ENCODE measurements at places on chromosomes 5 and 9.

DNA sequence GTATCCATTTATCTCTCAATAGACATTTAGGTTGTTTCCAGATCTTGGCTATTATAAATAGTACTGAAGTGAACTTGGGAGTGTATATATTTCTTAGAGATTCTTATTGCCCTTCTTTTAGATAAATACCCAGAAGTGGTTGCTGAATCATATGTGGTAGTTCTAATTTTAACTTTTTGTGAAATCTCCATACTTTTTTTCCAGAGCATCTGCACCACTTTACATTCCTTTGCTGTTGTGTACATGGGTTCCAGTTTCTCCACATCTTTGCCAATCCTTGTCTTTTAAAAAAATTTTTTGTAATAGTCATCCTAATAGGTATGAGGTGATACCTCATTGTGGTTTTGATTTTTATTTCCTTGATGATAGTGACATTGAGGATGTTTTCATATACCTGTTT lies 303.7 kb downstream of the CCDC171 start:
- DNase-seq: no peak

DNA sequence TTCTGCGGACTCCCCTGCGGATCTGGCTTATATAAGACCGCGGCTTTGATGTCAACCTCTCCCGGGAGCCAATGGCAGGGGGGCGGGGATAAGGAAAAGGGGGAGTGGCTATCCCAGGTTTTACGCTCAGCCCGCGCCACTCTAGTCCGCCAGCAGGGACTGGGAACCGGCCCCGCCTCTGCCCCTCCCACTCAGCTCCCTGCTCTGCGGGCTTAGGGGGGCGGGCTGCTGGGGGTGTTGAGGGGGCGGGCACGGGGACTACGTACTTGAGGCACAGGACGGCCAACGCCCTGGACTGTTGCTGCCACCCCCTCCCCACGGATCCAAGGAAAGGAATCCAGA lies at the start of gene HAND1:
Gene HAND1 (minus strand): TSS at position 4 of the 342 bp plus-strand sequence. CDS start 219 bp downstream, outside the sequence.
- DNase-seq: no peak

GRCh38 chr9:137294091-137294680 lies 7.9 kb downstream of the NRARP start:
- DNase-seq: no peak

- no peak for DNase-seq
Measured at GRCh38 chr9:87562530-87563170, 65.0 kb downstream of the DAPK1 start.

- no peak for DNase-seq
Measured at GRCh38 chr5:116271446-116272025, 186.7 kb downstream of the COMMD10 start.

- no peak for DNase-seq
Measured at GRCh38 chr9:130891688-130892476, 4.7 kb downstream of the QRFP start.

DNA sequence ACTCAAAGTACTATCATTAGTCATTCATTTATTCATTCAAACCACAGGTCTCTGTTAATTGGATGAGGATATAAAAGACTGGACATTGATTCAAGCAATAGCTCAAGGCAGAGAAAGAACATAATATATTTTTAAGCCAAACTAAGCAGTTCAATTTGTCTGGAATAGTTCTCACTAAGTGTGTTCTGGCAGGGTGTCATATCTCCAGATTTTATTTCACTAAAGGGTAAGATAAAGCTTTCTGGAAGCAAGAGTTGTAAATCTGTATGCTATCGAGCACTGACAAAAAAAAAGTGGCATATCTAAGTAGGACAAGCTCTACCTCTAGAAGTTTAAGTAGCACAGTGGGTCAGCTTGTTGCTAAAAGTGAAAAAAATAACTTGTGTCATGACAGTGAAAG lies 375.6 kb downstream of the TUSC1 start:
- no peak for DNase-seq

DNA sequence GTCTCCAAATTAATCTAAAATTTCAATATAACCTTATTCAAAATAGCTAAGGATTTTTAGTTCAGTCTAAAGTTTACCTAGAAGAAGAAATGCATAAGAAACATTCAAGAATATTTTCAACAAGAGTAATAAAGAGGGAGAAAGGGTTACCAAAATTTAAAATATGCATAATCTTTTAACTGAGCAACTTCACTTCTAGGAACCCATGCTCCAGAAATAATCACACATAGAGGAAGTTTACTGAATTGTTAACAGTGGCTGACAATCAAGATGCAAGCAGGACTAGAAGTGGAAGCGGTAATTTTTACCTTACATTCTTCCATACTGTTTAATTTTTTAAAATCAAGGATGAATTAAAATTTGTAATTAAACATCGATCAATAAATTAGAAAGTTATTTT lies 1.9 kb downstream of the PJA2 start:
- DNase-seq: no peak

- no peak for DNase-seq
Measured at GRCh38 chr9:121684381-121685145, 33.1 kb downstream of the DAB2IP start.

DNA sequence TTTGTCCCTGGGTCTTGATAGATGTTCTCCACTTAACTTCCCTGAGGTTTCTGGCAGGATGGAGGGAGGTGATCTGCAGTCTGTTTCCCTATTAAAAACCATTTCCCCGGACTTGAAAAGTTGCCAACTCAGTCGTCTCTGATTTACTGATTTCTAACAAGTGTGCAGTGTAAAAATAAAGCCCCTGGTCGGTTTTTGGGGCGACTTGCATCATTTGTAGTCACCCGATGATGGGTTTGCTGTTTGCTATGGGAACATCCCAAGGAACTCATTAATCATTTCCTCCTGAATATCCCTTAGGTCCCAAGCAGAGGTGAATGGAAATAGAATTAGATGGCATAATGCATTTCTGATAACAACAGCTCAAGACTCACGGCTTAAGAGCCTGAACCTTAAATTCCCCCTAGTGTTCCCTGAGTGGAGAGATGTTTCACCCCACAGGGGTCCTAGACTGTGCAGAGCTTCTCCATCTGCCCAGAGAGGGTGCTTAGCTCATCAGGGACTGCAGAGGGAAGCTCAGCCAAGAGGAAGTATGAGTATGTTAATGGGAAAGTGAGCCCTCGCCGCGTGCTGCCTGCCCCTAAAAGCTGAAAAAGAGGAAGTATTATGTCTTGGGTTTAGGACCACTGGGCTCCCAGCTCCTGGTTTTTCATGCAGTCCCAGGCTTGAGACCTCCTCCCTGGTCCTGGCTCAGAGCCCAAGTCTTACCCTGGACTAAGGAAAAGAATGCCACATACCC lies 115.1 kb upstream of the DAP start:
- no peak for DNase-seq

DNA sequence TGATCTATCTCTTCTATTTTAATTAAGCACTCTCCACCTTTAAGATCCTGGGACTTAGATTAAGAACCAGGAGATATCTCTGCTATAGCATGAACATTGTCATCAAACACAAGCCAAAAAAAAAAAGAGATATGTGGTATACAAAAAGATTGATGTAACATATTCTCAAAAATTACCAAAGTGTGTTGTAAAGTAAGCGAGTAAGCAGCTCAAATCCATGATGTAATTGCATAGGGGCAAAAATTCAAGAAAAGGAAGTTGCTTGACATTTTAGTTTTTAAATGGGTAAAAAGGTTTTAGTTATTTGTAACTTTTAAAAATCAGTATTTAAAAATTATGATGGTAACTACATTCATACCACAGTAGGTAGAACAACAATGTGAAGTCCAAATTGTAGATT lies 40.7 kb downstream of the CNTRL start:
- no peak for DNase-seq

DNA sequence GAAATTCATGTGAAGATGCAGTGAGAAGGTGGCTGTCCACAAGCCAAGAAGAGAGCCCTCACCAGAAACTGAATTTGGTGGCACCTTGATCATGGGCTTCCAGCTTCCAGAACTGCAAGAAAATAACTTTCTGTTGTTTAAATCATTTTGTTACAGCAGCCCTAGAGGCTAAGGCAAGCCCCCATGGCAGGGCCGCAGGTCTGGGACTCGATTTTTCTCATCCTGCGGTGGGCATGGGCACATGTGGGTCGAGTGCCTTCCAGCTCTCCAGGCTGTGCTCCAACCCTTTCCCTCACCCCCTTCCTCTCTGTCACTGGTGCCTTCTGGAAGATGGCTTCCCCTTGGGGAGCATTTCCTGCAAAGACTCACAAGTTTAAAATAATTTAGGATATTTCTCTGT lies 40.7 kb downstream of the AHRR start:
- no peak for DNase-seq

Data from midbrain (tissue), 1 donor.